Activated CD8-positive, alpha-beta T cell treated with anti-CD3 and anti-CD28 coated beads, Interleukin-2, amount 10 ng/mL, durations not matched to agents 7 days and 5 days (primary cell): ENCODE measurements at places on chromosomes 1 and 21. TPM values are rescaled to one million over a fixed set of nuclear protein-coding genes. Genes with fewer than 3 reads are reported as not detected.
A peak's percentile ranks its signal among the peaks of the same experiment; 100 is the strongest.

DNA sequence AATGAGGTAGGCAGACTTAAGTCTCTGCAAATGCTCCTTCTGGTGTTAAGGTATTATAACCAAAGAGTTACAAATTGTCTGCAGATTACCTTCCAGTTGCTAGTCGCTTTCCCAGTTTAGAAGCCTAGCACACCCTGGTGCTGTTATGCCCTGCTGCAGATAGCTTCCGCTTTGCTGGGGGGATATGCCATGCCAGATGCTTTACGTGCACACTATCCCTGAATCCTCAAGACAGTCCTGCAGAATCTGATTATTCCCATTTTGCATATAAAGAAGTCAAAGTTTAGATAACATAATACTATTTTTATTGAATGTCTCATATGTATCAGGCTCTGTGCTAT, 166.5 kb downstream of the DHRS3 start:
- DNase-seq, result no peak

GRCh38 chr1:37449936-37450335, 24.4 kb upstream of the ZC3H12A start:
- peak; percentile 53 for DNase-seq

DNA sequence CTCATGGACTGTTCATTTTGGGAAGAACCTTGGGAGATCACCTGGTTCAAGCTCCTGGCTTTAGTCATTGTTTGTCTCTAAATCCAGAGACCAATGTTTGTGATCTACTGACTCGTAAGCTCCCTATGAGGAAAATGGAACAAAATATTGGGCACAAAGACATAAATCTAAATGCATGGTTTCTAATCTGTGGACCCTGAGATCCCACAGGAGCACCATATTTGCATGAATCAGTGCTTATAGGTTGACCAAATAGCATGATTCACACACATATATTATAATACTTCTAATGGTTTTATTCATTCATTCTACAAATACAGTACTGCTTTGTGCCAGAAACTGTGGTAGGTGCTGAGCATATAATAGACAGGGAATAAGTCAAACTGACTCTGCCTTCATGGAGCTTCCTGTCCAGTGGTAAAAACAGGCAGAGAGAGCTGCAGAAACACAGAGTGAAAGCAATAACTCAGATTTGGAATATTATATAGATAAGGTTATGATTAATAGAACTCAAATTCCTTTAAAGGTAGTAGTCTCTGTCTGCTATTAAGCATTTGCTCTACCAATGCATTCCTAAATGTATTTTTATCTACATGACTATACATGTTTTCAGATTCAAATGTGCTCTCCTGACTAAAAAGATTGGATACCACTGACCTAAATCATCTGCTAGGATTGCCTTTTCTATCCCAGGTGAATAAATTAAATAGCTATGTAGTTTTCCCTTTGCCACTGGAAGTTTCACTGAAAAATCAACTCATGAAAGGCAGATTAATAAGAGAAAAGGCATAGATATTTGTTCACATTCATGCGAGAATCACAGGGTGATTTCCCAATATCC, 198.6 kb upstream of the CAMK1G start:
- DNase-seq, result no peak

- no peak for DNase-seq
Measured at GRCh38 chr1:236576004-236576403, 28.3 kb downstream of the HEATR1 start.

The CD1B gene
- not detected for total RNA-seq

DNA sequence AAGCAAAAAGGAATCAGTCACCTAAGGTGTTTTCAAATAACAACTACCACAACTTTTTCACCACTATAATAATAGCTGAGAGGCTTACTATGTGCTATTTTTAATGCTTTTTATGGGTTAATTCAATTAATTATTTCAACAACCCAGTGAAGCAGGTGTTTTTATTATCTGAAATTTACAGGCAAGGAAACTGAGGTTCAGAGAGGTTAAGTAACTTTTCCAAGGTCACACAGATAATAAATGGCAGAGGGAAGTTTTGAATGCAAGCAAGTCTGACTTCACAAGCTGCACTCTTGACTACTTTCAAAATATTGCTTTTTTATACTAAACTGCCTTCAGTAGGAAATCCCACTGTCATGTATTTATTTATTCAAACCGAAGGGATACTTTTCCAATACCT, 4.2 kb upstream of the TMEM183A start:
- DNase-seq, result no peak

DNA sequence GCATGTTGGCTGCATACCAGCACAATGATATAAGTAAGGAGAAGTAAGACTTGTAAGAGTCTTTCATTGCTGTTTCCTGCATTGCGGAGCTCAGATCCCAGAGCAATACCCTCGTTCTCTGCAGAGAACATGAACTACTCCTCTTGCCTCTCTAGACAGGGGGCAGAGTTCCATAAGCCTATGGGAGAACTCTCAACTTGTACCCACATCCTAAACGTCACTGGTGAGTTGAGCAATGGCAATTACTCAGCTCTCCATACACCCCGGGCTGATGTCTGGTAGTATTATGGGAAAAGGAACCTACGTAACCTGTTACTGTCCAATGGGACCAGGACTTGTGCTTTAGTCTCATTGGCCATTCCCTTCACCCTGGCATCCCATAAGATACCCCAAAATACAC, 27.3 kb upstream of the ZNF496 start:
- no peak for DNase-seq

DNA sequence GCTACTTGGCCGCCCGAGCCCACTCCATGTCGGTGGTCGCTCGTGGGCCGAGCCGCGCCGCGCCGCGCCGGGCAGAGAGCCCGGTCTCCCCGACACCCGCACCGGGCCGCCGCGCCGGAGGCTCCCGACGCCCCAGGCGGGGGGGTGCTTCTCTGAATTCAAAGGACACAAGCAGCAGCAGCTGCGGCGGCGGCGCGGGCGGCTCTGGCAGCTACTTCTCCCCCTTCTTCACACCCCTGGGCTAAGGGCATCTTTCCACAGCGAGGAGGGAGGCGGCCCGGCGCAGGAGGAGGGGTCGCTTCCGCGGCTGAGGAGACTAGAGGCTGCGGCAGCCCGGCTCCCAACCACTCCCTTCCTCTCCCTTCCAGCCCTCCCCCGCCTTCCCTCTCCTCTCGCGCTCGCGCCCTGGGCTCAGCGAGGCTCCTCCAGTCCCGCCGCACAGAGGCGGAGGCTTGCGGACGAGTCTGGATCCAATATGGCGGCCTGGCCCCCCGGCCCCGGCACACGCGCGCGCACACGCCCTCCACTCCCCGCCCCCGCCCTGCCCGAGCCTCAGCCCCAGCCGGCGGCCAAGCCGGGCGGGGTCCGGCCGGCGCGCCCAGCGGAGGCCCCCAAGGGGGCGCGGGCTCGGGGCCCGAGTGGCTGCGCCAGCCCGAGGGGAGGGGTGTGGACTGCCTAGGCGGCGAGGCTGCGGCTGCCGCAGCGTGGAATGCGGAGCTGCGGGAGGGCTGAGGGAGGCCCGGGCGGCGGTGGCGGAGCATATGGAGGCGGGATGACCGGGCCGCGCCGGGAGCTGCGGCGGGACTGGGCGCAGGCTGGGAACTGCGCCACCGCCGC, at the start of gene CDC42BPA:
Gene CDC42BPA (minus strand): TSS at position 477 of the 837 bp plus-strand sequence. CDS start 1,310 bp downstream, outside the sequence.
- peak; percentile 41 for DNase-seq

- no peak for DNase-seq
Measured at GRCh38 chr21:39384674-39385298, 35.9 kb upstream of the HMGN1 start.

DNA sequence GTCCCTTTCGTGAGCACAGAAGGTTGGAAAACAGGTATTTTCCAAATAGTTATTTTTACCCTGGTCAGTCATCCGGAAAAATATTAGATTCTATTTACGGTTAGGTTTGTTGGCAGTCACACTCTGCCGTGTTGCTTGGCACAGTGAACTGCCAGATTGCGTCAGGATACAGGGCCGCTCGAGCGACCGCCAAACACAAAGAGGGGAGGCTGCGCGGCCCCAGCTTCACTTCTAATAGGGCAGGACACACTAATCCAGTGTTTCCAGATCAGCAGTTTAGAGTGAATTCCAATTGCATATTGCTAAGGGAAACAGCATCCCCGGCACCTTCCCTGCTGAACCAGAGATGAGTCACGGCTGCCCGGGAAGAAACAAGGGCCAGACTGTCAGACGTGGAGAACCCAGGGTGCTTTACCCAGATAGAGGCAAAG, 22.9 kb downstream of the UMODL1 start:
- no peak for DNase-seq

The FCGR3B gene
- total RNA-seq, result not detected

DNA sequence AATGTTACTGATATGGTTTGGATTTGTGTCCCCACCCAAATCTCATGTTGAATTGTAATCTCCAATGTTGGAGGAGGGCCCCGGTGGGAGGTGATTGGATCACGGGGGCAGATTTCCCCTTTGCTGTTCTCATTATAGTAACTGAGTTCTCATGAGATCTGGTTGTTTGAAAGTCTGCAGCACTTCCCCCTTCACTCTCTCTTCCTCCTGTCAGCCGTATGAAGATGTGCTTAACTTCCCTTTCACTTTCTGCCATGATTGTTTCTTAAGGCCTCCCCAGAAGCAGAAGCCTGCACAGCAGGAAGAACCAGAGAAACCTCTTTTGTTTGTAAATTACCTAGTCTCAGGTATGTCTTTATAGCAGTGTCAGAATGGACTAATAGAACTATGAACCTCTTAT, 28.4 kb downstream of the TRIM33 start:
- DNase-seq, result peak; percentile 39

DNA sequence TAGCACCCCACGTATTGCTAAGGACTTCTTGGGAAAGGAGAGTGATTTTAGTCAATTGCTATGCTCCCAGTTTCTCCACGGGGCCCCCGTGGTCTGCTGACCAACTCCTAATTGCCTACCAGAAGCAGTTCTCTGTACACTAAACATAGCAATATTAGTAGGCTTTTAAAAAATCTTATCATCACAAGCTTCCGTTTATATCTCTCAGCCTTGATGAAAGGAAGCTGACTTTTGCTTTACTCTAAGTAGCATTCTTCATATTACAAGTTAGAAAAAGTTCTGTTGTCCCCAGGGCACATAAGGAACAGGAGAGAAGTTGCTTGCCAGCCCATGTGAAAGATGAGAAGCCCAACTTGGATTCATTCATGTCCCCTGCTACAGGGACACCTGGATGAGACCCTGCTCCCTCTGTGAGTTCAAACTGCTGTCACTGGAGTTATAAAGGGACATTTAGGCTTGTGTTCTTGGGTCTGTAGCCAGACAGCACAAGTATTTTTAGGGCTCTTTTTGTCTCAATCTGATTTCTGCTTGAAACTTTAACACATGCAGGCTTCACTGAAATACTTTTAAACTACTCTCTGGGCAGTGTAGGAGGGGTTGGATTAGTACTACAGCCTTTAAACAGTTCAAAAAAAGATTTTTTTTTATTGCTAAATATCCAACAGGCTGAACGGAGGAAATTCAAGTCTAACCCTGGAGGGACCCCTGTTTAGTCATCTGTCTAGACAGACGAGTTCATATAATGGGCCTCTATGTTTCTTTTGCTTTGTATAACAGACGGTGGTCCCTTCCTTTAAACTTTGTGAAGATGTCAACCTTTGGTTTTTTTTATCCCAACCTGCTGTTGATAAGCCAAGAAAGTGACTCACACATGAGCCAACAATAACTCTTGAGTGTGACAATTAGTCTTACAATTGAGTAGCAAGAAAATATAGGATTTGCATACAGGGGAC, 29.5 kb downstream of the TGFB2 start:
- DNase-seq, result no peak

The PCP4 gene
- total RNA-seq, result not detected

The CAPN8 gene
- total RNA-seq, result not detected

DNA sequence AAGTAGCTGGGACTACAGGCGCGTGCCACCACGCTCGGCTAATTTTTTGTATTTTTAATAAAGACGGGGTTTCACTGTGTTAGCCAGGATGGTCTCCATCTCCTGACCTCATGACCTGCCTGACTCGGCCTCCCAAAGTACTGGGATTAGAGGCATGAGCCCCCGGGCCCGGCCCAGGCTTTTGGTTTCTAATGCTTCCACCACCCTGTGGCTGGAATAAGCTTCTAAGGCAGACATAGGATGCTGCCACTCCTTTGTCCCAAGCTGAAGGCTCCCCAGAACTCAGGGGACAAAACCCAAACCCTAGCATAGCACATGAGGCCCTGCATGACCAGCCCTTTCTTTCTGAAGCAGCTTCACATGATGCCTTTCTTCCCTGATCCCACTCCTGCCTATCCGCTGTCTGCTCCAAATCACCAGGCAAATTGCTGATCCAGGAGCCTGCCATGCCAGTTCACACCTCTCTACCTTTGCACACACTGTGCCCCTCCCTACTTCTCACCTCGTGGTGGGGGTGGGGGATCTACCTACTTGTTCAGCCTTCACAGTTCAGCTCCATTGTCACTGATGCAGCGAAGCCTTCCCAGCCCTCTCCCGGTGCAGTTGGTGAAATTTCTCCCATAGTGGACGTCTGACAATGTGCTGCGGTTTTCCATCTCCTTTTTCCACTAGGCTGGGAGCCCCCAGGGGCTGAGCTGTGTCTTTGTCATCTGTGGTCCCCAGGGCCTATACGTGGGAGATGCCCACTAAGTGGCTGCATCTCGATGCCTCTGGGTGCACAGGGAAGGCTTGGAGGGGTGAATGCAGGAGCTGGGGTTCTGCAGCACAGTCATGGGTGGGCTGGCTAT, 6.9 kb downstream of the PTPRU start:
- DNase-seq, result no peak

DNA sequence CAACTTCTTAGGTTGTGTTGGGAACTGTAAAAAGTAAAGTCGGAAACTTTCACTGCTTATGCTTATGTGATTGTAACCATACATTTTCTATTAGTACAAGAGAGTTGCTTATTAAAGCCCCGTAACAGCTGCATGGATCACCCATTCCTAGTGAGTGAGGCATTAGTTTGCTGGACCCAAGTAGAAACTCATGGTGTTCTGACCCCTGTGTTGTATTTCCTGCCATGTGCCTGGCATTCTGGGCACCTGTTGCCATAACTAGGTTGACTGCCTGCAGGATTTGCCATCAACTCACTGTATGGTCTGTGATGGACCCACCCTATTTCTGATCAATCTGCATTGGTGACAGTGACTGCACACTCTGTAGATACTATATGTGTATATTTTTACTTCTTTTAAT, 173.0 kb downstream of the PGBD5 start:
- DNase-seq, result no peak

DNA sequence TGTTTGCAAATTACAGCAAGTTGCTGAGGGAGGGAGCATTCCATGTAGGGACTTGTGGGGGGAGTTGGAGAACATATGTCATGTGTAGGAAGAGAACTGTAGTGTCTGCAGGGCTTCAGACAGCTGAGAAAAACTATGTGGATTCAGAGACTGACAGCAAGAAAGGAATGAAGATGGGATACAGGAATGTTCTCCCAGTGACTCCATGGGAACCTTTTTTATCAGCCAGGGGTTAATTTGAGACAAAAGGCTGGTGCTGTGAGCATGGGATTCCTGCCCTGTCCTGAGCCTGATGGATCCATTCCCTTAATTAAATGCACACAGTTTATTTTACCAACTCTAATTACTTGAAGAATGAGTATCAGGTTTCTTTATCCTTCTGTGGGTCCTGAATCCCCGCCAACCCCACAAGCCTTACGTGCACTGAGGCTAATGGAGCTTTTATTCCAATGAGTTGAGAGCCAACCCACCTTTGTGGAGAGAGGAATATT, 26.5 kb upstream of the PLXNA2 start:
- DNase-seq, result no peak
